ENCODE measurements at places on chromosomes 11 and 22.
A peak's percentile ranks its signal among the peaks of the same experiment; 100 is the strongest.

DNA sequence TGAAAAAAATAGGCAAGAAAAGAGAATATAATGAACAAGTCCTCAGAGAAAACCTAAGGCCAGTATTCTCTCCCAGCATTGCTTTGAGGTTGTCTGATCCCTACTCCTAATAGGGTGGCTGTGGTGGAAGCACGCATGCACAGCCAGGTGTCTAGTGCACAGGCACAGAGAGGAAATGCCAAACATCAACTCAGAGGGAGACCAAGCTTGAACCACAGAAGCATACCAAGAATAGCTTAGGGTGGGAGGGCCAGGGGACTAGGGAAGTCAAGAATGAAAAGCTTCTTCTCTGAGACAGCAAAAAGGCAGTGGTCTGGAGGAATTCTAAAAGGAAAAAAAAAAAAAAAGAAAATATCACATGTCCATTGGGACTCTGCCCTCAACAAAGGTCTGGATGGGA, 244.1 kb upstream of the API5 start:
- no peak for DNase-seq

GRCh38 chr11:122632181-122632824, 23.2 kb upstream of the UBASH3B start:
- no peak for DNase-seq

DNA sequence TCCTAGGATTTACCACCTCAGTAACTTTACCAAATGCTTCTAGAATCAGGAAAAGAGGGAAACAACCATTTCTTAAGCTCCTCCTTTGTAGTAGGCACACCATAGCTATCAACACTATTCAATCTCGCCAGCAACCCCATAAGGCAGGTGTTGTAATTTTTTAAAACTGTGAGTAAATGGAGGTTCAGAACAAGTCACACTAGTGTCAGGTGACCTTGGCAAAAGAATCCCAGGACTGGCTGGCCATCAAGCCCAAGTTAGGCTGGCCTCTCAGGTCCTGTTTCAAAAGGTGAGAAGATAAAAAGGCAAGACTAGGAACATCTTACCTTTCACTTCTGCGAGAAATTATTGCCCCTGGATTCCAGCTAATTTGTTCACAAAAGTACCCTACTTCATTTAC, 713 bp downstream of the TOP3B start:
- DNase-seq, result no peak

GRCh38 chr22:39362932-39363331, 13.1 kb downstream of the SYNGR1 start:
- no peak for DNase-seq

GRCh38 chr11:116219171-116219635, 553.6 kb downstream of the BUD13 start:
- no peak for DNase-seq

- peak; percentile 63 for DNase-seq
Observed at GRCh38 chr11:31443802-31444201, 65.6 kb downstream of the IMMP1L start.

GRCh38 chr22:21567456-21568346, at the start of gene UBE2L3:
Gene UBE2L3 (plus strand): TSS chr22:21567714. CDS start chr22:21567745, 31 bp downstream.
- peak; percentile 15 for DNase-seq

DNA sequence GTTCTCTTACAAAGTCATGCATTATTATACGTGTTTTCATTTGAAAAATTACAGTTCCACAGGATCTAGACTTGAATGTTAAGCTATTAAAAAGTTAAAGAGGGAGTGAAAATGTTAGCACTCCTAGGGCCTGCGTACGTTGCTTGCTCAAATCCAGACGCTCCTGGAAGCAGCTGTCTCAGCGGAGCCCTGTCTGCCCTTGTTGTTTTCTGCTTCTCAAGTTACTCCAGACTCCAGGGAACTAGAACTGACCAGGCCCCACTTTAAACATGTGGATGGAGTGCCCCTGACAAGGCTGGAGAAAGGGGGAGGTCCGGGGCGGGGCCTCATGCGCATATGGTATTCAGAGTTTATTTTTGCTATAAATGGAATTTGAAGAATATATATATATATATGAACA, 9.6 kb downstream of the PARVB start:
- no peak for DNase-seq

Data from NCI-H748 treated with DMSO at 0.1 percent for 48 hours (cell line).